ENCODE measurements at places on chromosomes 2 and 18.

DNA sequence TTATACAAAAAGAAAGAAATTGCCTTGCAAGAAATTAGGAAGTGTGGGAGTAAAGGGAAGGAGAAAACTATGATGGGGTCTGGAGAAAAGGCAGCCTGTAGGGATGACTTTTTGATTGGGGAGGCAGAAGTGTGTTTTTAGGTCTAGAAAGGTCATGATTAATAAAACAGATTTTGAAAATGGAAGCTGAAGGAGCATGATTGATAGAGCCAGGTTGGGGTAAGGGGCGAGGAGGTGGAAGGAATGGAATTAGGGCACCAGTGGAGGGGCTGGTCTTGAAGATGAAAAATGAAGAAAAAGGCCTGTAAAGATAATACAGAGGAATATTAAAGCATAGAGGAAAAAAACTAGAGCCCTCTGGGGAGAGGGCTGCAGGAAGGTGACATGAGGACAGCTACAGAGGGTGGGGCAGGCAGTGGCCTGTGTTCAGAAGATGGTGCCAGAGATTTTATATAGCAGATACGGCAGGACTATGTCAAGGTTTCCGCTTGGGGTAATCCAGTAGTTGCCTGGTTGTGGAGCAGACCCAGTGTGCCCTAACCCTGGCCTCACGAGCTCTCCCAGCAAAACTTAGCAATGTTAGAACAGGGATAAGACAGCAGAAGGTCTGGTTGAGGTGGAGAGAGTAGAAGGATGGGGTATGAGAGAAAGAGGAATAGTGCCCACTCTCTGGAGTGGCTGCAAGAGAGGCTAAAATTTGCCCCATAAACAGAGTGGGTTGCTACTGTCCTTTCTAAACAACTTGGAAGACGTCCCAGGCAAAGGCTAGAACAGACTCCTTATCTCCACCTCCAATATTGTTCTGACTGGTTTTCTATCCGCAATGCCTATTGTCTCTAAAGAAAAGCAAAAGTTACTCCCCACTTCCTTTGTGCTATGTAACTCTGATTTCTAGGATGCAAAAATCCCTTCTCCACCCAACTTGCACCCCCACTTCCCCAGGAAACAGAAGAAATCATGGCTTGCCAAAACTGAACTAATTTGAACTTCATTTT, 287.3 kb downstream of the AGPS start:
- DNase-seq: no peak

DNA sequence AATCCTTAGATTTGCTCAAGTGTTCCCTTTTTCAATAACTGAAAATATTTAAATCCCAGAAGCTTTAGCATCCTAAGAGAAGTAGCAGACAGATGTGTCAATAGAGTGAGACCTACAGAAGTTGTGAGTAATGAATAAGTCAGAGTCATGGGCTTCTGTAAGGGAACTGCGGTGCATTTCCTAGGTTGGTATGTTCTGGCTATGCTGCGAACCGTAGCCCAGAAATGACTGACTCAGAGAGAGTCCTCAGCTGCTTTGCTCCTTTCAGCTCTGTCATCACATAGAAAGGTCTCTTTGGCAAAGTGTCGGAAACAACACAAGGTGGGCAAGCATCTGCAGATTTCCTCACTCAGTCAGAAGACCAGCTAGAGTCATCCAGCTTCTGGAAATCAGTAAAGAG, 297.1 kb downstream of the ARHGAP15 start:
- no peak for DNase-seq

GRCh38 chr18:62493033-62493862, 29.6 kb upstream of the ZCCHC2 start:
- no peak for DNase-seq

GRCh38 chr18:75211626-75211952, 992 bp downstream of the TSHZ1 start:
- DNase-seq: no peak

GRCh38 chr18:63994783-63995399, 25.0 kb downstream of the SERPINB8 start:
- DNase-seq: no peak

DNA sequence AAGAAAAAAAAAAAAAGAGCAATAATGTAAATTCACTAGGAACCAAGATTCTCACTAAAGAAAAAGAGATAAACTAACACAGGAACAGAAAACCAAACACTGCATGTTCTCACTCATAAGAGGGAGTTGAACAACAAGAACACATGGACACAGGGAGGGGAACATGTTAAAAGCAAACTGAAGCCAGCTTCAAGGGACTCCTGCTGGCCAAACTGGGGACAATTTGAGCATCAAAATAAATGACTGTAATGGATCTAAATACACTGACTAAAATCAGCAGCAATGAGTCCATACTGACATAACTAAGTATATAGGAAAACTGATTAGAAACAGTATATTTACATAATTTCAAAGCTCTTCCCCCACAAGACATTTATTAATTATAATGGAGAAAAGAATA, 73.0 kb downstream of the FARSB start:
- DNase-seq: no peak

DNA sequence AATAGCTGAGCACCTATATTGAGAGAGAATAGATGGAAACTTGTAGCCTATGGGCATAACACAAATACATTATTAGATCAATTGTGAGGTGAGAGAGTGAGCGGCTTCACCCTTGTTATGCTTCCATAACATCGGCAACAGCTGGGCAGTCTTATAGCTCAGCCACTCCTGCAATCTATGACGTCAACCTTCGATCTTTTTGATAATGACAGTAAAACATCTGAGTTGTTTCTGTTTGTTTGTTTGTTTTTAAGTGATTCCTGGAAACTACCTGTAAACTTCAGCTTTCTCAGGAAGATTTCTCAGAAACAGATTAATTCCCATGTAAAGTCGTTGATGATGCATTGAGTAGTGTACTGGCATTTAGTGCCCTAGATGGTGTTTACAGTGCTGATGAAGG, 90.0 kb downstream of the DSEL start:
- DNase-seq: no peak

DNA sequence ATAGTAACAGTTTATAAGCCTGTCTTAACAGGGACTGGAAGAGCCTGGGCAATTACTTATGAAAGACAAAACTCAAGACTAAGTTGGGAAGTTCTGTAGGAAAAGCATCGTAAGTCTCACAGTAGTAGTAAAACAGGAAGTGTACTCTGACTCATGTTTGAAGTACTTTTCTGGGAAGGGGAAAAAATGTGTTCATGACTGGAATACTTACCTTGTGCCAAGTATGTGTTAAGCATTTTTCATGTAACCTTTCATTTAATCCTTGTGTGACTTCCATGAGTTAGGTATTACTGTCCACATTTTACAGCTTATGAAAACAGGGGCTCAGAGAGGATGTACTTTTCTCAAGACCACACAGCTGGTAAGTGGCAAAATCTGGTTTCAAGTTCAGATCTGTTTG, 13.7 kb upstream of the SKOR2 start:
- DNase-seq: no peak

- DNase-seq: no peak
Observed at GRCh38 chr2:45345331-45346234, 265.5 kb downstream of the SRBD1 start.

- peak; percentile 67 for DNase-seq
Observed at GRCh38 chr18:34707670-34708069, 2.4 kb upstream of the DTNA start.

DNA sequence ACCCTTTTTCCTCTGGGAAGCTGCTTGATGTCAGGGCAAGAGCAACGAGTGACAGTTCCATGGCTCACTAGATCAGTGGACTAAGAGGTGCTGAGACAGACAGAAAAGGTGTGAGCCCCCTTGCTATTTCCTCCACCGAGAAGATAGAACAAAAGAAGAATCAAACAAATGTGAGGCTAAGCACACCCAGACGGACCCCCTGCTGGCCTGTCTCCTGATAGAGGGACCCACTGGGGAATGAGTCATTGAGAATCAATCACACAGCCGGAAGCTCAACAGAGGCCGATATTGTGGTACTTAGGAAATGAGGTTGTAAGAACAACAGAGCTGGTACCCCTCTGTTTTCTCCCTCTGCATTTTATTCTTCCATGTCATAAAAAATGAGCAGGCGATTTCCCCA, 89.8 kb upstream of the TEX51 start:
- no peak for DNase-seq

GRCh38 chr2:20599861-20600461, 50.9 kb downstream of the HS1BP3 start:
- DNase-seq: no peak

GRCh38 chr2:203802342-203803052, 65.1 kb upstream of the CTLA4 start:
- DNase-seq: no peak

DNA sequence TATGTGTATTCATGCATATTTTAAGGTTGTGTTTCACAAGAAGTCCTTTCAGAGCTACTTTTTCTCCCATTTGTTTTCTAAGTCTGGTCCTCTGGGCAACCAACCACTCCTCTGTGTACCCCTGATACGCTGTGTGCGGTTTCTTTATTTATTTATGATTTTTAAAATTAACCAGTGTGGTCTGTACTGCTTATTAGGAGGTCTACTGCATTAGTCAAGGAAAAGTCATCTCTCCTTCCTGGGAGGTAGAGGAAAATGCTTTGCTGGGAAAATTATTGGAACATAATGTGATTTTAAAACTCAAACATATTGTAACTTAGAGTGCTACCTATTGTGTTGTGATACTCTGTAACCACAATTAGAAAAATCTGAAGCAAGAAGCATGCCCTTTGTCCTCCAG, 1404.3 kb downstream of the SUCLG1 start:
- no peak for DNase-seq

DNA sequence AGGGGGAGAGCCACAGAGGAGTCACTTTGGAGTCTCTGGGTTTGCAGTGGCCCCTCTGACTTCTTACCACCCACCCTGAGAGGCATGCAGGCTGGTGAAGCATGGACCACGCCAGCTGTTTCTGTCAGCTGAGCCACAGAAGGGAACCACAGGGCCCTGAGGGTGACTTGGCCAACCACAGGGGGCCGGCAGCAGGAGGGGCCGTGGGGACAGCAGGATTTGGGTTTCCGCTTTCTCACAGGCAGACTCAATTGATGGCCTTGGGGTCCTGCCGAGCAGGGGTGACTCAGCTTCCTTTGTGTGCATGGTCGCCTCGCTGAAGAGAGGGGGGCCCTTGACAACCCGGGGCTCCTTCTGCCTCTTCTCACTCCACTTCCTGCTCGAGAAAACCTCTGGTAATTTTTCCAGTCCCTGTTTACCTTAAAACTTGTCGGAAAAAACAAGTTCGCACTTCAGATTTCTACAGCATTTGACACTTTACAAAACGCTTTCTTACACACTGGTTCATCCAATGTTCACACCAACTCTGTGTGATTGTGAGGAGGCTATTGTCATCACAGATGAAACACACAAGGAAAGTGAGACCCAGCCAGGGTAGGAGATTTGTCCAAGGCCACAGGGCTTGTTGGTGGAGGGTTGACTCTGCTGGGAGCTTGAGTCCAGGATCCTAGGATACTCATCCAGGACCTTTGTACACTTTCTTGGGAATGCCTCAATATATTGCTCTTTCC, 311.2 kb downstream of the LPIN1 start:
- no peak for DNase-seq

Measured in Panc1 (cell line).